Activated naive CD4-positive, alpha-beta T cell treated with anti-CD3 and anti-CD28 coated beads, Interleukin-2, amount 50 U/mL, for 72 hours (primary cell): ENCODE measurements at places on chromosomes 11 and 22. TPM values are rescaled to one million over a fixed set of nuclear protein-coding genes. Genes with fewer than 3 reads are reported as not detected.

GRCh38 chr22:46569848-46570695 lies 32.7 kb upstream of the CELSR1 start:
- no peak for DNase-seq

- DNase-seq, result no peak
Measured at GRCh38 chr11:29249713-29250112, 767.1 kb downstream of the KCNA4 start.

- DNase-seq, result no peak
Measured at GRCh38 chr11:126157326-126158030, 54.0 kb downstream of the RPUSD4 start.

APOA5 gene
- total RNA-seq, result not detected

HYLS1 gene
- total RNA-seq, result 6.4 TPM

FOXRED2 gene
- 20.6 TPM for total RNA-seq
